ENCODE measurements at places on chromosomes 1 and 21.
A peak's percentile ranks its signal among the peaks of the same experiment; 100 is the strongest.

- DNase-seq, result no peak
These were observed 127.1 kb upstream of the C1orf105 start for GRCh38 chr1:172293429-172293828.

DNA sequence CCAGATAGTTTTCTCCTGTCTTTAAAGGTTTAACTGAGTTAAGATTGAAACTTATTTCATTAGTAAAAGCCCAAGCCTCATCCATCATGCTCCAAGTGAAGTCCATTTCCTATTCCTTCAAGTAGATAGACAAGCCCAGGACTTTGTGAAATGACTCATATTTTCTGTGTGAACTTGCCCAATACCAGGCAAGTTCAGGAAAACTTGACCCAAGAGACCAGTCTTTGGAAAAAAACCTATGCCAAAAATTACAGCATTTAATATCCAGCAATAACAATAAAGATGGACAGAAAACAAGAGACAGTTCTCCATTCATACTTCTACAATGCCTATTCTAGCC is 405 bp upstream of the RAB29 start:
- no peak for DNase-seq

DNA sequence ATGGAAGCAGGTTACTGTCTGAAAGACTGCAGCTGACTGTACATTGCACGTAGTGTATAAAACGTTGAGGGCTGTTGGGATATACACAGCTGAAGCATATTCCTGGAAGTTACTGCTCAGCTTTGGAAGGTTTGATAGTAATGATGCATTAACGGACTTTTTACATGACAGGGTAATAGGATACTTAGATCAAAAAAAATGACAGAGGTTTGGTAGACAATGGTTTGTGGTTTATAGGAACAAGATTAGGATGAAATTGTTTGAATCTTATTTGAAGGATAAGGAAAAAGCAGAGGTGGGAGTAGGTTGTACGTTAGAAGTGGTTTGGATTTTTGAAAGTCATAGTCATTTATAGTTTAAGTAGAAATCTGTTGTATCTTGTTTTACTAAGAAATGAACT is 33.0 kb downstream of the ADGRL2 start:
- no peak for DNase-seq

DNA sequence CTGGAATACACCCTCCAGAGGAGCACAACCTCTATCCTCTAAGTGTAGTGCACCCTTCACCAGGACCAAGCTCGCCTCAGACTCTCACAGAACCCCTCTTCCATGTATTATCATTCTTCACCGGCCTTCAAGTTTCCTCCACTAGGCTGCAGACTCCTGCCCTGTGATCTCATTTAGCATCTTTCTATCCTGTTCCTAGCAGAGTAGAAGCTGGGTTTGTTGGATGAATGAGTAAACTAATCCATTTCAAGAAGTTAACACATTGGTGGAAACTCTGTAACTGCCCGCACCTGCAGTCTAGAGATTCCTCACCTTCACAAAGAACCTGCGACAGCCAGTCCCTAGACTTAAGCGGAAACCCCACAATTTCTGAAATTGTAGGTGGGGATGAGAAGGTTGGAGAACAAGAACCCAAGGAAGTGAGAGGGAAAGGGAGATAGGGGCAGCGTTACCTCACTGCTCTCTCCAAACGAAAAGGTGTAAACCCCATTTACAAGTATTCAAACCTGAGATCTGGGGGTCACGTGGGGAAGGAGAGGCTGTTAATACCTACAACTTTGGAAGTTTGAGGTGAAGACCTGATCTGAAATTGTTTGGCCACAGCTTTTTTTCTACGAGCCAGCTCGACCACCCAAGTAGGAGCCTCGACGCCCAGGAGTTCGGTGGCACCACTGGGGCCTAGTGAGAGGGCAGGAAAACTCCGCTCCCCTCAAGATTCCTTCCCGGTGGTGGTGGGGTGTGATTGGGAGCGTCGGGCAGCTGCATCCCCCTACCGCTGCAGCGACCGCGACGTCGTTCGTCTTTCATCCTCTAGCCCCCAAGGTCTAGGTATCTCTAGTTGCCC is 1.2 kb downstream of the PTPN14 start:
- DNase-seq, result no peak

GRCh38 chr1:239954836-239955235 is 136.8 kb upstream of the FMN2 start:
- no peak for DNase-seq

DNA sequence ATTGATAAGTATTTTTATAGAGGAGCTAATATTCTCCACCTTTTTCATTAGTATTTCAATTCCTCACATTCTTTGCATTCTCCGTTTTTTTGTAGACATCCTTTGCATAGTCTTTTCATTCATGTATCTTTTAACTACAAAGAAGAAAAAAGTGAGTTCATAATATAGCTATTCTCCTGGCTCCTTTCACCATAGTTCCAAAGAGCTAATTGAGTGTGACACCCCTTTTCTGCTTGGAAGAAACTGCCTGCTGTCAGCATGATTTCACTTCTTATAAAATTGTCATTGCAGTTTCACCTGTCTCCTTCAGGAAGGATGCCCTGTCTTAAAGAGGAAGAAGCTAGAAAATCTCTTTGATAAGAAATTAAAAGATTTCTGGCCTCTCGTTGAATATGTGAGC is 991.1 kb downstream of the KCNT2 start:
- no peak for DNase-seq

- DNase-seq, result no peak
These were observed 5.6 kb upstream of the REN start for GRCh38 chr1:204171751-204172178.

GRCh38 chr1:197912739-197913494 is 4.3 kb upstream of the LHX9 start:
- no peak for DNase-seq

DNA sequence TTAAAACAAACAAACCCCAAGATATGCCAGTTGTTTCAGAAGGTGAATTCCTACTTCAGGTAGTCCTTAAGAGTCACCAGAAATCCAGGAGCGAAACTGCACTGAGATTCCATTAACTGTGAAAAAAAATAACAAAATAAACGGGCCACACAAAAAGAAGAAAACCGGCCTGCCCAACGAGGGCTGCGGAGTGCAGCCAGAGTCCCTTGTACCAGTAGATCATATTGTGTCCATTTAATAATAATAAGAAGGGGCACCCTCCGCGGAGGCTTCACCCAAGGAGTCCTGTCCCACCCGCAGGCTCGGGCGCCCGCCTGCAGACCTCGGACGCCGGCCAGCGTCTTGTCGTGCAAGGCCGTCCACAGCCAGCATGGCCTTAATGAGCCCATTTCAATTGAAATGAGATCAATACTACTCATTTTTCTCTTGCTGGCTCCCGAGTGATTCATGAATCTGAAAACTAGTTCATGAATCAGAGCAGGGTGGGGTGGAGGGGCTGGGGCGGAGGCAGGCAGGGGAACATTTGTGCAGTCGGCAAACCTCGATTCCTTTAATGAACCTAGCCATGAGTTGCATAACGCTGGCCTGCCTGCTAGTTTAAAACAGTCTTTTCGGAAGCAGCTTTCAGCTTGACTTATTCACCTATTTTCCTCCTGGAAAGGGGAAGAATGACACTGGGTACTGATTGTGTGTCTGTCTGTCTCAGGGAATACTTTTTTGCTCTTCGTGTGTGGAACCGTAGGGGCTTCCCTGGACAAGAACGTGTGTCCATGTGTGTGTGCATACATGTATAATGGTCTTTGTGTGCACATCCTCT is 113.1 kb upstream of the IRF2BP2 start:
- peak; percentile 51 for DNase-seq

DNA sequence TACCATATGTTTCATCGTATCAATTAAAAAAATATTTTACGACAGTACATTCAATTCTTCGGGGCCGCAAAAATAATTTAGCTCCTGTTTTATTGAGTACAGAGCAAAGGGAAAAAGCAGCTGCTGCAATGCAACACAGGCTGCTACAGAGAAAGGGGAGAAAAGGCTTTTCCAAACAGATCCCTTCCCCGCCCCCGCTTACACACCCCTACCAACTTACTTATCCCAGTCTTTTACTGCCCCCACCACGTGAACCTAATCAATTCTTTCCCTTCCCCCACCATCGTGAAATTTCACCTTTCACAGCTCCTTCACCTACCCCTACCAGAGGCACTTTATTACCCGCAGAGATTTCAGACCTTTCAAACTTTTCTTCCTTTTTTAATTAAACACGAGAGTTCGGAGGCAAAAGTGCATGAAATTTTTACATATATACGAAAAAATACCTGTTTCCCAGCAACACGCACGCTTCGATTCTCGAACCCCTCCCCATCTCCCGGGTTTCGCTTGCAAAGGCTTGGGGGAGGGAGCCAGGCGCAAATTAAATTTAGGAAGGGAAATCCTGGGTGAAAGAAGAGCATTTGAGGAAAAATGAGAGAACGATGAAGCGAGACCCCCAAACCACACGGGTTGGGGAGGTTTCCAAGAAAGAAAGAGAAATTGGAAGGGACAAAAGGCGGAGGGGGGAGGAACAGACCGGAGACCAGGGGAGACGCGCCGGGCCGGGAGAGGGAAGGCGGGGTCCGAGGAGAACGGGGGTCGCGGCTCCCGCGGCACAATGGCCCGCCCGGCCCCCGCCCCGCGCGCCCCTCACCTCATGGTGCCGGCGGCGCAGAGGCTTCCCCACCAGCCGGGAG is 823 bp downstream of the ENAH start:
- no peak for DNase-seq

DNA sequence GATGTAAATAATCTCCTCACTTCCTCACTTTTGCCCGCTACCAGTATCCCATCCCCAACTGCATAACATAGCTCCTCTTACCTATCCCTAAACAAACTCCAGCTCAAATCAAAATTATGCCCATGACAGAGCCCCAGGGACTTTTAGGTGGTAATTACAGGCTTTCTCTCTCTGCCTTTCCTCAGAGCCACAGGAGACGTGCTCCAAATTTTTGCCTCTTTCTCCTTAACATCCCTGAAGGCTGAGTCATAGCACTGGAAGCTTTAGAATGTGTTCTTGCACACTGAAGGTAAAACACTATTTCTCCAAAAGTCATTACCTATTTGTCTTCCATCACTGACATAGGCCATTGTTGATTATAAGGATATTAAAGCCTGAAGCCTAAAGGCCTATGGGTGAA is 263.5 kb upstream of the PLD5 start:
- no peak for DNase-seq

DNA sequence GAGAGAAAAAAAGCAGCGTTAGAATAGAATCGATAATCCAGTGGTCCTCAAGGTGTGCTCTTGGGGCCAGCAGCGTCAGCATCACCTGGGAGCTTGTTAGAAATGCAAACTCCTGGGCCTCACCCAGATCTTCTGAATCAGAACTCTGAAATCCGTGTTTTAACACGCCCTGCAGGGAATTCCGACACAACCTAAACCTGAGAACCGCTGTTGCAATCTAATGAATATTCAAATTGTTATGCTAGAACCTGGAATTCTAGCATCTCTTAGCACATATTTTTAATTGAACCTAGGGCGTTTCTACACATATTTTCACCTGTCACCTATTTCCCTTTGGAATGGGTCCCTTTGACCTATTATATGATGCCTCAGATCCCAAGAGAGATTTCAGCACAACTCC is 175.7 kb downstream of the PSMG1 start:
- DNase-seq, result no peak

- DNase-seq, result no peak
These were observed 108.3 kb downstream of the POU2F1 start for GRCh38 chr1:167328816-167329483.

- no peak for DNase-seq
These were observed 19.5 kb downstream of the PADI1 start for GRCh38 chr1:17224434-17224833.

GRCh38 chr1:154014154-154014907 is 23.8 kb downstream of the RPS27 start:
- DNase-seq, result no peak

DNA sequence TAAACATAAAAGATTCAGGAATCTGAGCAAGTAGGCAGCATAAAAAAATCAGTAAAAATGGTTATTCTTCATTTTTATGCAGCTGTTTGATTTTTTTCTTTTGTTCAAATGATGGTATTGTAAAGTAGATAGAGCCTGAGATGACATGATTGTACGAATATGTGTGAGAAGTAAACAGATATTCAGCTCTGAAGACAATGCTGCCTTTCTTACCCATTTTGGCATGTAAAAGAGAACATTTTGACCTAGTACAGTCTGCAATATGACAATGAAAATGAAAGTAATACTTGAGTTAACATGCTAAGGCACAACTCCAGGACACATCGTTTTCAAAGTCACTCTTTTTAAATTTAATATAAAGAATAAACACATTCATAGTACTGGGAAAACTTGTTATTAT is 95.7 kb upstream of the NCAM2 start:
- DNase-seq, result no peak

DNA sequence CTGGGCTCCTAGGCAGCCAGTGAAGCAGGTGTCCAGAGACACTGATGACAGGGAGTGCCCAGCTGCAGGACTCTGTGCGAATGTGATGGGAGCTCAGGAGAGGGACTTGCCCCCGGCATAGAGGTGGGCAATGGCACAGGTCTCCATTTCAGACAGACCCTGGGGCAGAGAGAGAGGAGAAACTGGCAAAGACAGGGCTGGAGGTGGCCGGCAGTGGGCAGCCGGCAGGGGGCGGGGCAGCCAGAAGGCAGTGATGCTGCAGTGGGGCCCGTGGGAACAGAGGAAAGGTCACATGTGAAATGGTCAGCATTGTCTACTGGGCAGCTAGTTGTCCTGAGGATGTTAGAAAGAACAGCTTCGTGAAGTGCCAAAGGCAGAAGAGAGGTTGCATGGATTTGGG is 112.6 kb downstream of the HUNK start:
- DNase-seq, result no peak

GRCh38 chr1:24973315-24973714 is 43.2 kb upstream of the RUNX3 start:
- no peak for DNase-seq

DNA sequence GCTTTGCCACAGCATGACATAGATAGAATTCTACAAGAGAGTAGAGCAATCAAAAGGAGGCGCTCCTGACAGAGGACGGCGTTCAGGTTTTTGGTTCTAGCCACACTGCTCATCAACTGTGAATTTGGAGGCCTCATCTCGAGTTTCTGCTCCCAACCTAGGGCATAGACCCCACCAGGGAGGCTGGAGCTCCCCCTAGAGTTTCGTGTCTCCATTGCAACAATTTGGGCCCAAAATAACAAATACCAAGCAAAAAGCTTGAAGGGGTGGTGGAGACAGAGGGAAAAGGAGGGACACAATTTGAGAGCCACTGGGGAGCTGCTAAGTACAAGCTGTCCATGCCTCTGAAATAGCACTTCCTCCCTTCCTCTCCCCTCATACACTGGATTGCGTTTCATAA is 297.0 kb downstream of the GPATCH2 start:
- DNase-seq, result no peak

GRCh38 chr1:113129529-113130185 is 56.7 kb downstream of the LRIG2 start:
- DNase-seq, result no peak

DNA sequence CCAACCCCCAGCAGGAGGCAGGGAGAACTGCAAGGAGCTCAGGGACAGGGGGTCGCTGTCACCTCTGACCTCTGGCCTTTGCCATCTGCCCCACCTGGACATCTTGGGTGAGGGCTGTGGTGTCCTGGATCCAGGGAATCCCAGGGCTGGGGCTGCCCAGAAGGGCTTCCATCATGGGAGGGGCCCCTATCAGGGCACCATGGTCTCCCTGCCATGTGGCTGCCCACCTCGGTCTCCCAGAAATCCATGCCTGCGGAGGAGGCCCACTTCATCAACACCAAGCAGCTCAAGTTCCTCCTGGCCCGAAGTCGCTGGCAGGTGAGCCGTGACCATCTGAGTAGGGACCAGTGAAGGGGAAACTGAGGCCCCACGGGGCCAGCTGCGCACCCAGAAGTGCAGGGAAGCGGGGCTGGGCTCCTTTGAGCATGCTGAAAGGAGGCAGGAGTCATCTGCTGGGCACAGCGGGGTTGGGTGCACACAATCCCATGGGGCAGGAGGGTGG is 36.1 kb downstream of the TRIM11 start:
- DNase-seq, result no peak

All from CD4-positive, alpha-beta T cell (primary cell).